ENCODE measurements at places on chromosomes 1 and 21.
A peak's percentile ranks its signal among the peaks of the same experiment; 100 is the strongest.

- DNase-seq: no peak
Measured at GRCh38 chr1:77290576-77290975, 8.8 kb downstream of the AK5 start.

DNA sequence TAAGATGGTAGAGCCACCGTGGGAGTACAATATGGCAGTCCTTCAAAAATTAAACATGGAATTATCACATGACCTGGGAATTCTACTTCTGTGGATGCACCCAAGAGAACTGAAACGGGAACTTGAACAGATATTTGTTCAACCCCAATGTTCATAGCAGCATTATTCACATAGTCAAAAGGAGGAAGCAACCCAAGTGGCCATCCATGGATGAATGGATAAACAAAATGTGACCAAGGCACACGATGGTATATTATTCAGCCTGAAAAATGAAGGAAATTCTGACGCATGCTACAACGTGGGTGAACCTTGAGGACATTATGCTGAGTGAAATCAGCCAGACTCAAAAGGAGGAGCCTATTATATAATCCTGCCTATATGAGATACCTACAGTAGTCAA, 22.8 kb upstream of the LAPTM5 start:
- DNase-seq: no peak

GRCh38 chr1:25795946-25796810, 3.8 kb upstream of the SELENON start:
- no peak for DNase-seq

- no peak for DNase-seq
Measured at GRCh38 chr1:26410706-26411623, at the start of gene LIN28A. Gene LIN28A (plus strand): TSS chr1:26410817. CDS start chr1:26410892, 75 bp downstream.

- peak; percentile 97 for DNase-seq
Measured at GRCh38 chr1:205248793-205249601, 21.3 kb downstream of the TMCC2 start.

DNA sequence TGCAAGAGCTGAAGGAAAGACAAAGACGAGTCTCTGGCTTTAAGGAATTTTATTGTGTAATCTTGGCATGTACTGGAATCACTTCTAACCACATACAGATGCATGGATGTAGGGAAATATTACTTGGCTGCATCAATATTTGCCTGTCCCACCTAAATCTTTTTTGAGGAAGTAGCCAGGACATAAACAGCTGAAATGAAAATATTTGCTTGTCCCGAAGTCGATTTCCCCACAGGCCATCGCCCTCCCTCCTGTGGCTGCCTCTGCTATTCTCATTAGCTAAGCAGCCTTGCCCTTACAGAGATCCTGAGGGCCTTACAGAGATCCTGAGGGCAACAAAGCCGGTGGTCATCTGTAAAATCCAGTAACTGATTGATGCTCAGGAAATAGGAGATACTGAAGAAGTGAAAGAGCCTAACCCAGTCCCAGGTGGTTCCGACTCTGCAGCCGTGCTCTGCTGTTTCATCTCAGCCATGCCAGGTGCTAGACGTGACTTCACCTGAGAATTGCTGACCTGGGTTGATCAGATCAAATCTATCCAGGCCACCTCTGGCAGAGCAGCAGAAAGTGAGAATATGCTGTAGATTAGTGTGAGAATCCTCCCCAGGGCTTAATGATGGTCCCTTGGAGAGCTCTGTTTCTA, 25.5 kb downstream of the MAN1C1 start:
- no peak for DNase-seq

GRCh38 chr1:116580446-116581322, 9.9 kb upstream of the CD58 start:
- DNase-seq: no peak

DNA sequence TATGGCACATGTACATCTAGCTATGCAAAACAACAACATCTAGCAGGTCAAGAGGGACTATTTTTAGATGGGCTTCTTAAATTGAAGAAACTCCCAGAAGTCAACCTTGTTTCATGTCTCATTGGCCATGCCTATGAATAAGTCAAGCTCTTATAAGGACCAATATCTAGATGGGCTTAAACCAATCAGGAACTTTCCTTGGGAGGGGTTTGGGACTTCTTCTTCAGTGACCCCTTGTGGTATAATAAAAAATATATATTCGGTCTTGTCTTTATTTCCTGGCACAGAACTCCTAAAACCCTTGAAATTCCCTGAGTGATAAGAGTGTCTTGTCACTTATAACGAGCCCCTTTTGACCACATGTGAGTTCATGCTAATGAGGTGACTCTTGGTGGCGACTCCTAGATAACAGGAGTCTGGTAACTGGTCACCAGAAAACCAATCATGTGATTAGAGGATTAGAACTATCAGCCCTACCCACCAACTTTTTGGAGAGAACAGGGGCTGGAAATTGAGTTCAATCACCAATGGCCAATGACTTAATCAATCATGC, 218.3 kb downstream of the HHIPL2 start:
- DNase-seq: no peak

DNA sequence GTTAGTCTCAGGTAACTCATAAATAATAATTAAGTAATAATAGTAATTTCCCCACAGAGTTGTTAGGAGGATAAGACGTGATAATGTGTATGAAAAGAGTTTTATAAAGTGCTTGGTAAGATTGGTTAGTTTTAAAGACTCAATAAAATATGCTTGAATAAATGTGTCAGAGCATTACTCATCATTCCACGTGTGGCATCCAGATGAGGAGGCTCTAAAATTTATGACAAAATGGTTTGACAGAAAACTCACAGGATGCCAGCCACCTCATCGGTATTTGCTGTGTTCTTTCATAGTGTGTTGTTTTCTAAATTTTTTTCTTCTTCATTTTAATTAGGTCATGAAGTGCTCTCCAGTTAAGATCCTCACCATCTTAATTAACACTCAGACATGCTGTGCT, 19.1 kb upstream of the SPAG17 start:
- no peak for DNase-seq

GRCh38 chr1:207003210-207003609, 29.3 kb downstream of the C1orf116 start:
- no peak for DNase-seq

DNA sequence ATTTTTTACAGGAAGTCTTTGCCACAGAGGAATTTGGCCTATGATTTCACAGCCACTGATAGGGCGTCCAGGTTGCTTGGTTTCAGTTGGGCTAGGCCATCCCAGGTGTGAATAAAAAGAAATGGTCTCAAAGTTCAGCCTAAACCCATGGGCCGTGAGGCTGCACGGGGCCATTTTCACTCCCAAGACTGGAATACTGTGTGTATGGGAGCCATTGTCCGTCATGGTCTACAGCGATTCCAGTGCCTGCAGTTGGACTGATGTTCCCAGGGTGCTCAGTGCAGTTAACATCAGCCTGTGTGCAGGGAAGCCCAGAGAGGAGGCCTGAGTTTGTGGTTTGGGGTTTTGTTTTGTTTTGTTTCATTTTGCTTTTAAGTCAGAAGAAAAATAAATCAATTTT, 133.2 kb downstream of the ADSS2 start:
- DNase-seq: no peak

GRCh38 chr1:36369061-36369861, 16.5 kb downstream of the STK40 start:
- peak; percentile 89 for DNase-seq

- no peak for DNase-seq
Measured at GRCh38 chr1:85608851-85609250, 28.3 kb downstream of the CCN1 start.

GRCh38 chr1:192951691-192952460, 107.3 kb downstream of the UCHL5 start:
- no peak for DNase-seq

All from hematopoietic multipotent progenitor cell treated with erythropoietin and hydrocortisone succinate and interleukin-3 and kit ligand, for 17 days (in vitro differentiated cells).